ENCODE measurements at places on chromosomes 16 and 17.

- no peak for DNase-seq
These were observed at the start of gene CRAMP1 for GRCh38 chr16:1612320-1613111. TSS of gene CRAMP1 (plus strand) at chr16:1612360. CDS start at chr16:1614640, 2,280 bp downstream.

- no peak for DNase-seq
These were observed 153.2 kb upstream of the KCNJ18 start for GRCh38 chr17:21539146-21539545.

- DNase-seq = no peak
These were observed 647 bp downstream of the PRSS8 start for GRCh38 chr16:31134625-31135534.

DNA sequence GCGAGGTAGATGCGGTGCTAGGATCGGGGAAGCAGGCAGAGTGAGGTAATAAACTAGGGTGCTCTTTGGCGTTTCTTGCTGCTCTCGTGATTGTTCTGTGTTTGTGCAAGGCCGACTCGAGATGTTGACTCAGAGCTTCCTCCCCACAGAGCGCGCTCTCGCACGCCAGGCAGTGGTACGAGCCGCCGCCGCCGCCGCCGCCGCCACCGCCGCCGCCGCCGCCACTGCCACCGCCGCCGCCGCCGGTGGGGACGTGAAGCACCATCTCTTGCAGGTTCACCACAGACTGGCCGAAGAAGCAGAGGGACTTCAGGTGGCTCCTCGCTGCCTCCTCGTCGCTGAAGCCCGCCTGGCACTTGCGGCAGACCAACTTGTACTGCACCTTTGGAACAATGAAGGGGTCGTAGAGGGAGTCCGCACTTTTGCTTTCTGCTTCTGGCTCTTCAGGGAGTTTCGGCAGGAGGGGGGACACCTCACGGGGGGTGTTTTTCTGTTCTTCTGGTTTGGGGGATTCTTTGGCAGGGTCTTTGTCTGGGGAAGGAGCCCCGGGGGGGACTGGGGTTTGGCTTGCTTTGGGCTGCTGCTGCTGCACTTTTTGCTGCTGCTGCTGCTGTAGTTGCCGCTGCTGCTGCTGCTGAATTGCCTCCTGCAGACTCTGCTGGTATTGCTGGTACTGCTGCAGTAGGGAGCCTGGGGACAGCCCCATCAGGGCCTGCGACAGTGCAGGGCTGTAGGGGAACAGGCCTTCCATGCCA, 260.2 kb downstream of the ZFHX3 start:
- DNase-seq = no peak

GRCh38 chr17:17207998-17208397, 1.9 kb upstream of the PLD6 start:
- no peak for DNase-seq

DNA sequence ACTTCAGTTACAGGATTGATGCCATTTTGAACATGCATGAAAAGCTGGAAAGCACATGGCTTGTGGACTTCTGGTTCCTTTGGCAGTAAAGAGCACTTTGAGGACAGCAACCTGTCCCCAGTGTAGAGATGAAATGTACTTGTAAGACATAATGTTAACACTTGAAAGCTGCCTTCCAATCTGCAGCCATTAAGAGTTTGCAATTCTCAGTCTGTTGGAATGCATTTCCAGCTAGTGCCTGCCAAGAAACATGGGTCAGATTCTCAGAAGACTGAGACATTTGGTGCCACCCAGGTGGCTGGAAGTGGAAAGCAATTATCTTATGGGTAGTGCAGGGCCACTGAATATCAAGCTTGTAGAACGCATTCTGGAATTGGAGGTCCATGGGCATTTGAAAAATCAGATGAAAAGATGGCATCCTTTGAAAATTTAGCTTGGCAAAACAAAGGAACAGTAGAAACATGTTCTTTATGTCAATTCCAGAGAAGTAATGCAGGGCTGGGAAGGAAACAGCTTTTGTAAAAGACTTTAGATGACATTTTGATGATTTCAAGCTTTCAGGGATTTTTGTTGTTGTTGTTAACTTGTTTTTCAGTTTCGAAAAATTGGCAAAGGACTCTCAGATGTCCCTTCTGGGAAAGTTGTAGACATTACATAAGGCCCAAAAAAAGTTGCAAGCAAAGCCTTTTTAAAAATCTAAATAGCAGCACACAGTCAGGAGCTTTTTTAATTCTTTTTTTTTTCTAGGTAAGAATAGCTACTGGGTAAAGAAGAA, 147.0 kb downstream of the ABCA8 start:
- no peak for DNase-seq

DNA sequence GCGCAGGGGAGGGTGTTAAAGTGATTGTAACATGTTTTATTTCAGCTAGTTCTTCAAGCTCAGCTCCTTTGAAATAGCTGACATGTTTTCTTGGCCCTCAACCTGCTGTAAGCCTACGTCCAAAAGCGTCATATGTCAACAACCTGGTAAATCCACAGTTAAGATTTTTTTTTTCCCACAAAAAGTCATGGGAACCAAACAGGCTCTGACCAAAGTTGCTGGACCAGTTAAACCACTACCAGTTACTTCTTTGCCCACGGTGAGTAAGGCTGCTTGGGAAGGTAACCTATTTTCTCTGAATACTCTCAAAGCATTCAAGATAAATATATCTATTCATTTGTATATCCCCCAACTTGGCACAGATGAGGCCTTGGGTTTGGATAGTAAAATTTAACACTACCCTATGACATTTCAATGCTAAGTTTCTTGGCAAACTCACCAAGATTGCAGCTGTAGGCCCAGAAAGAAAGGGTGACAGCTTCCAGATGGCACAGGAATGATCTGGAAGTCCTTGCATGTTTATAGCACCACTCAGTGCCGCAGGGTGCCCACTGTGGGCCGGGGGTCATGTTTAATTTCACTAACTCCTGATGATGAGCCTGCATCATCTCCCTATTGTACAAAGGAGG, 166.2 kb downstream of the XYLT1 start:
- DNase-seq = no peak
